NCI-H1694 (cell line): ENCODE measurements at places on chromosomes 16 and 17.

DNA sequence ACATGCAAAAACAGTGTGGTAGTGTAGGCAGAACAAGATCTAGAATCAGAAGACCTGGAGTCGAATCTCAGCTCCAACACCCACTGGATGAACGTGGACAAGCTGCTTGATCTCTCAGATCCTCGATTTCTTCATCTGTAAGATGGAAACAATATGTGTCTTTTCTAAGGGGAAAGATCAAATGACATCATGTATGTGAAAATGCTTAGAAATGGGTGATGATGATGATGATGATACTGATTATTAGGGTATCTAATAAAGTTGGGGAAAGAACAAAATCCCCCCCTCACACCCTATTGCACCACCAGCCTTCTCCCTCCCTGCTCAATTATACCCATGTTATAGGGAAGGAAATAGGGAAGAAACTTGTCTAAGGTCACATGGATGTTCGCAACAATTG lies 10.9 kb downstream of the DYNLL2 start:
- DNase-seq = no peak

GRCh38 chr16:31356566-31357323 lies 1.8 kb downstream of the ITGAX start:
- DNase-seq = no peak

DNA sequence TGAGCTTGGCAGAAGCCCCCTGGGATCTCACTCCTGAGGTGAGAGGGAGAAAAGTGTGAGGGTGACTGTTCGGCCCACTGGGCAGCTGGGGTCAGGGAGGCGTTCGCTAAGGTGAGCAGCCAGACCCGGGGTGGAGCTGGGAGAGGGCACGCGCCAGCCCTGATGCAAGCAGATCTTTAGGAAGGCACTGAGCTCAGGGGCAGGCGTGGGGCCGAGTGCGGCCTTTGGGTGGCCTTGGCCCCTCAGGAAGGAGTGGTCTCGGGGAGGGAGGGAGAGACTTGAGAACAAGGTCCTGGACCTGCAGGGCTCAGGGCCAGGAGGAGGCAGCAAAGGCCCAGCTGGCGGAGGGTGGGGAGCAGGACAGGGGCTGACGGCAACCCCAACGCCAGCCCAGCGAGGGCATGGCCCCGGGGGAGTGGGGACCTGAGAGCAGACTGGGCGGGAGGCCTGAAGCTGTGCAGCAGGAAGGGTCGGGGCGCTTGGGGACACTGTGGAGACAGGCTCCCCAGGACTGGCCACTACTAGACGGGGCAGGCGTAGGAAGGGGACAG lies 14.5 kb upstream of the WDR45B start:
- DNase-seq = no peak

DNA sequence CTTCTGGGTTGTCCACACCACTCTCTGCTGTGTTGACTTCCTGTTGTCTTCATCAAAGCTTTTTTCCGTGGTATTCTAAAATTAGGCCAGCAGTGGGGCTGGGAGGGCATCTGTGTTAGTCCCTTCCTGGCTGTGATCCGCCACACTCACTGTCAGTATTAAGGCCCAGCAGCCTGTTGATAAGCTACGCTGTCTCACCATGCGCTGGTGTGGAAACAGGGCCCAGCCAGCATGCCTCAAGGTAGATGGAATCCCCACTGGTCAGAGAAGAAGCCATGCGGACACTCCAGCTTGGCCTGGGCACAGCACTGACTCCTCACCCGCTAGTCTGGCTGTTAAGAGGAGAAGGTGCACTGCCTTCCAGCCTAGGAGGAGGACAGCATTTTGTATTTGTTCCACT lies 11.4 kb downstream of the CDR2L start:
- DNase-seq = no peak

DNA sequence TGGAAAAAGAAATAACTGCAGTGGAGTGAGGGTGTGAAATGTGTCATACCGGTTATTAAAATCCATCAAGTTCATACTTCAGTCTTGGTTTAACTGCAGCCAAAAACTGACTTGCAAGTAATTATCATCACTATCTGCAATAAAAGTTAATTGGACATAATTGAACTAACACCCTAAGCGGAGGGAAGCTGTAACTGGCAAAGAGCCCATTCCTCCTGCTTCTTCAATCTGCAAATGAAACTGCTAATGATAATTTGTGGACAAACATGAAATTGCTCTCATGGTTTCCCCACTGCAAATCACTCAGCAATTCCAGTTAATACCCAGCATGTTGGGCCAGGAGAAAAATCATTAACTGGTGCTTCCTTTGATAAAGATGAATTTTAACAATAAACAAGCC lies 46.5 kb downstream of the FAM222B start:
- no peak for DNase-seq

- DNase-seq = no peak
Observed at GRCh38 chr16:22694887-22695382, 119.0 kb upstream of the HS3ST2 start.

DNA sequence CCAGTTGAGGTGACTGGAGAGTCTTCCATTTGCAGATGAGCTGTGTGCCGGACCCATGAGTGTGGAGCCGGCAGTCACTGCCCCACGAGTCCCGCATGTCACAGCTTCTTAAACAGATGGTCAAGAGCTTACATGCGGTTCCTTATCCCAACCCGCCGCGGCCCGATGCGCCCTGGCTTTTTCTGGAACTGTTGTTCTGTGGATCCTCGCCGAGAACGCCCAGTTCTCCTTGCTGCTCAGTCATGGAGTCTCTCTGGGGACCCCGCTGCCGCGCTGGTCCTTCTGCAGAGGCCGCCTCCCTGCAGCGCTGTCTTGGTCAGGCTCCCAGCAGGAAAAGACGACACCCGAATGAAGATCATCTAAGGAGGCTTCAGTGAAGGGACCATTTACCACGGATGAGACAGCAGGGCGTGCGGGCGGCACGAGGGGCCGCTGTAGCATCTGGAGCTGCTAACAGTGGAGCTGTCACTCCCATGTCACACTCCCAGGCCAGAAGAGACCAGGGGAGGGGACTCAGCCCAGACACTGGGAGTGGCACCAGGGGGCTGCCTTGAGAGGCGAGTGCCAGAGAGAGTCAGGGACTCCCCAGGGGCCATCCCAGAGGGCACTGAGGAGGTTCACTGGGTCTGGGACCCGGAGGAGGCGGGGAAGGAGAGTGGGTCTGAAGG lies 10.8 kb upstream of the LGALS3BP start:
- no peak for DNase-seq

- DNase-seq = no peak
Observed at GRCh38 chr17:81066072-81066471, 31.1 kb downstream of the BAIAP2 start.

- DNase-seq = no peak
Observed at GRCh38 chr16:79677799-79678530, 77.4 kb upstream of the MAF start.

DNA sequence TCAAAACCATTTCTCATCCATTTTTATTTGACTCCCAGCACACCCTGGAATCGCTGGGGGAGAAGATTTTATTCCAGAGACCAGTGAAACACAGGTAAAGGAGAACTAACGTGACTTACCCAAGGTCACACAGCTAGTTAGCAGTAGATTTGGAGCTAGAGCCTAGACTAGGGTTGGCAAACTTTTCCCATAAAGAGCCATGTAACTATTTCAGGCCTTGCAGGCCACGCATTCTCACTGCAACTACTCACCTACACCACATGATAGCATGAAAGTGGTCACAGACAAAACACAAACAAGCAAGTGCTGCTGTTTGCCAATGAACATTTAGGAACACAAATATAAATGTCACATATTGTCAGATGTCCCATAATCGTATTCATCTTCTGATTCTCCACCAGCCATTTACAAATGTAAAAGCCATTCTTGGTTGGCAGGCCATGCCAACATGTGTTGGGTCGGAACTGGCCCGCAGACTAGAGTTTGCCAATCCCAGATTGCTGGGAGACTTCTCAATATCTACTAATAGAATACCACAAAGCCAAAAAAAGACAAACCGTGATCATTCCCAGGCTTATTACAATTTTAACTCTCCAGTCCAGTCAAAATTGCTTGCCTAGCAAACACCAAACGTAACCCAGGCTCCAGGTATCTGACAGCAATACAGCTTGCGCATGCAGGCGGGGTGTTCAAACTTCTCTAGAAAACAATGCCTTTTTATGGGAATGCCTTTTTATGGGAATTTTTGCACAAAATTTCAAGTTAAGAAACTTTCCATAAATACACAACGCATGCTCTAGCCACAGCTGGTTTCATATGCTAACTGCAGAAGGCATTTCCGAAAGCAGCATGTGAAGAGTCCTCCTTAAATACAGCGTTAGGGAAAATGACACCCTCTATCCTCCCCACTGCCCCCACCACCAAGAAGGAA lies 20.9 kb downstream of the ZFHX3 start:
- no peak for DNase-seq

- no peak for DNase-seq
Observed at GRCh38 chr16:77331802-77332586, 102.8 kb downstream of the ADAMTS18 start.

GRCh38 chr17:7843536-7844291 lies 9.7 kb downstream of the KDM6B start:
- DNase-seq = peak; percentile 15

- DNase-seq = no peak
Observed at GRCh38 chr17:50263331-50264262, 10.7 kb upstream of the TMEM92 start.

- DNase-seq = no peak
Observed at GRCh38 chr16:22016927-22017326, 9.0 kb downstream of the MOSMO start.

GRCh38 chr16:31913668-31914067 lies 40.1 kb downstream of the ZNF267 start:
- no peak for DNase-seq

GRCh38 chr17:50850640-50851039 lies 15.3 kb downstream of the WFIKKN2 start:
- no peak for DNase-seq

DNA sequence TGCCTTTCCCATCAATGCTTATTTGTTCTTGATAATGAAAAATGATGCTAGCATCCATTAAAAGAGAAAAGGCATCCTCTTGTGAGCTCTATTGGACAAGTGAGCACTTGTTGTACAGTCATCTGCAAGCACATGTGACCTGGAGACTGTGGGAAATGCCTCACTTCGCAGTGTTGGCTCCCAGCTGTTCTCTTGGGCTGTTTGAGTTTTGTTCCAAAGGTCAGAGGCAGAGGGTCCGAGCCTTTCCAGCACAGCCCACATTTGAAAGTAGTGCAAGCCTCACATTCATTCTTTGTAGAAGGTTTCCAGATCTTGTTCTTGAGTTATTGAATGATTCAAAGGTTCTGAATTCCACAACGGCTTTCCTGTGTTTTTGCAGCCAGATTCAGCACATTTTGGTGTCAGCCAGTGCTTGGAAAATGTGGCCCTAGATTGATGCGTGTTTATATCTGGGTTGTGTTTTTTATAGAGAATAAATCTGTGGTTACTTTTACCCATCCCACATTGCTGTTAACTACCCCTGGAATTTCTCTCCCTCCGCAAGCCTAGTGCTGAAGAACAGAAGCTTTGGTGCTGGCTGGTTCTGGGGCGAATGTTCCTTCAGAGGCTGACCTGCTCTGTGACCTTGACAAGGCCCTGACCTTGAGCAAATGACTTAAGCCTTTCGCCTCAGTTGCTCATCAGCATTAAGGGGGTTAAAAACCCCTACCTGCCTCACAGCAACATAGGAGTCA lies 49.8 kb downstream of the CDH1 start:
- DNase-seq = peak; percentile 34

- DNase-seq = no peak
Observed at GRCh38 chr16:83940119-83940518, 12.9 kb upstream of the OSGIN1 start.

GRCh38 chr17:79033741-79034501 lies 10.0 kb downstream of the C1QTNF1 start:
- peak; percentile 85 for DNase-seq

DNA sequence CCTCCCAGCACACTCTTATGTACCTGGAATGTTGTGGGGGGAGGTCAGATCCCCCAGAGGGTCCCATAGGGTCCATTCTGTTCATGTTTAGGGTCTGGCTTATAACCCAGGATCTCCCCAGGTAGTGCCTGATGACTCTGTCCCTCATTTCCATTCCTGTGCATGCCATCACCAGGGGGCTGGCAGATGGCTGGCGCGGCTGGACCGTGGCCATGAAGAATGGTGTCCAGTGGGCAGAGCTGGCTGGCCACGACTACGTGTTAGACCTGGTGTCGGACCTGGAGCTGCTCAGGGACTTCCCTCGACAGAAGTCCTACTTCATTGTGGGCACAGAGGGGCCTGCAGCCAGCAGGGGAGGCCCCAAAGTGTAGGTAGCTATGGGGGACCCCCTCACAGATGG lies 35.0 kb upstream of the ALKBH5 start:
- DNase-seq = no peak

GRCh38 chr17:17385491-17385890 lies 82.3 kb downstream of the NT5M start:
- DNase-seq = peak; percentile 77

DNA sequence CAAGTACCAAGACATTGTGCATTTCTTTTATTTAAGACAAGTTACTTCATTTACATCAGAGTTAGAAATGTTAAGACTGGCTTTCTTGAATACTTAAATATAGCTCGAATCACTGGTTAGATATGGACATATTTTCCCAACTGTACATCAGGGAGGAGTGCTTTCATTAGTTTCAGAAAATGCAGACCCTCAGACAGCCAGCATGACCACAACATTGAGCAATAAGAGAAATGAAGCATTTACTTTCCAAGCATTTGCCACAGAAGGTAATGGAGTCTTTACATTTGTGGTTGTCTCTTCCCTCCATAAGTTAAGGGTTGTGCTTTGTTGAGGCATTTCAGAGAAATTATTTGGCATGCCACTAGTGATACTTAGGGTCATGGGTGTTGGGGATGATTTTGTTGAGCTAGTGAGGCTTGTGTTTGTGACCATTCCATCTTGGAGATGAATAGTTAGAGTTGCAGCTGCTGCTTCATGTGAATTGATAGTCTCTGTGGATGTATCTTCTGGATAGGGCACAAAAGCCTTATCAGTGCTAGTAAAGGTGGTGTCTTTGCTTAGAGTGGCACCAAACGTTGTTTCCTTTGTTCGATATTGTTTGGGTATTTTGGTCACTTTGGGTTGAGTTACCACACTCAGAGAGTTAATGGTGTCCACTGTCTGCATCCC lies 2.1 kb downstream of the OMG start:
- DNase-seq = no peak

DNA sequence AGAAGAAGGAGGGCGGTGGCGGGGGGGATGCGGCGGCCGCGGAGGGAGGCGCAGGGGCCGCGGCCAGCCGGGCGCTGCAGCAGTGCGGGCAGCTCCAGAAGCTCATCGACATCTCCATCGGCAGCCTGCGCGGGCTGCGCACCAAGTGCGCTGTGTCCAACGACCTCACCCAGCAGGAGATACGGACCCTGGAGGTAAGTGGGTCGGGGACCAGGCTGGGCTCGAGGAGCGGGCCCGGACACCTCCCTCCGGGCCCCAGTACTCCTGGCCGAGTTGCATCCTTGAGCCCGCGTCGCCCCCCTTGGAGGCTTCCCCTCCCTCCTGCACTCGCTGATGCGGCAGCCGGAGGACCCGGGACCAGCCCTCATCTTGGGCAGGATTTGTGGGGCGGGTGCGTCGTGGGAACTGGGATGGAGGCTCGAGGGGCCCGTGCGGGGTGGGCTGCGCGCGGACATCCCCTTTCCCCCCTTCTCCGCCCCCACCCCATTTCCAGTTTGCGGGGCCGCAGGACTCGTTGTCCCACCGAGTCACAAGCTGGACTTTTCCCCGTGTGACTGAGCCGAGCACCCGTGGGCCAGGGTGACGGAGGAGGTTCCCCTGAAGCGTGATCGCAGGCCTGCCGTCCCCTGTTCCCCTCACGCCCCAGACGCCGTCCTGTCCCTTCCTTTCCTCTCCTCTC lies 572 bp downstream of the KSR1 start:
- no peak for DNase-seq
